ENCODE measurements at places on chromosomes 16 and 17.

DNA sequence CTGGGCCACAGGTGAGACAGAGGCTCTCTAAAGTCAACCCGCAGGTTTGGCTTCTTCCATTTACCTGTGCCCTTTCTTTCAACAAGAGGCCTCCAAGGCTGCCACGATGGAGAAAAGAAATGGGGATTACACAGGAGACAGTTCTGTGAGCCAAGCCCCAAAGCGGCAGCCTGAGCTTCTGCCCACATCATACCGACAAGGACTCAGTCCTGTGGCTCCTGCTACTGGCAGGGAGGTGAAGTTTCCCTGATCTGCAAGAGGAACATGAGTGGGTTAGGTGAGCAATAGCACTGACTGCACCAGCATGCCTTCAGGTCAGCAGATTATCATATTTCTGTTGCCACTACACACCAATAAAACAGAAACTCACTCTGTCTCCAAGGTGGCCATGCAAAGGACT is 800.0 kb downstream of the KCNJ18 start:
- no peak for DNase-seq

GRCh38 chr17:51270636-51271035 is 10.3 kb downstream of the UTP18 start:
- no peak for DNase-seq

DNA sequence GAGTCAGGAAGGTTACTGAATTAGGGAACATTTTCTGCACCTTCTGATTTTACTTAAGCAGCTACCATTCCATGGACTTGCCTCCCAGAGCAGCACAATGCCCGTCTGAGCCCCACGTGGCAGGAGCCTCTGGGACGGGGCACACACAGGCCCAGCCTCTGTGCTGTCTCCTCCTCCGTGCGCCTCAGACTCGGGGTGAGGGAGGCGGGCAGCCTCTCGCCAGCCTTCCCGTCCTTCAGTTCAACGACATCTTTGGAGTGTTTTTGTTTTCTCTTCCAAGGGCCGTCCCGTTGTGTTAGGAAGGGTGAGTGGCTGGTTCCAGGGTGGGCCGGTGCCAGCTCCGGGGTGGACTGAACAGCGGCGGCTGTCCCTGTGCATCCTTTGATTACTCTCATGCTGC is 31.8 kb downstream of the NDEL1 start:
- no peak for DNase-seq

GRCh38 chr16:64615630-64616280 is 506.1 kb downstream of the CDH11 start:
- no peak for DNase-seq

DNA sequence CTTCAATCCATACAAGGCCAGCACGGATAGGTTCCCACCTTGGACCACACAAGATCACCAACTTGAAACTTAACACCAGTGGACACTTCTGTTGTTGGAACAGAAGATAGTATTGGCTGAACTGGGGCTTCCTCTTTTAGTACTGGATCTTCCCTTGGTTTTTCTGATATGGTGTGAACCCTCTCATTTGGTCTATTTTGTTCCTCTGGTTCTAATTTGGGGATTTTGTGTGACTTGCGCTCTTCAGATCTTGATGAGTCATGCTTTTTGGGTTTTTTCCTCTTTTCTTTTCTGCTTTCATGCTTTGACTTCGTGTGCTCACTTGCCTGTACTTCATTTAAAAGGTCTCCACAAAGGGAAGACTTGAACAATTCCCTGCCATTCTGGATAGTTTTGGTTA is 39.0 kb downstream of the SOST start:
- no peak for DNase-seq

- no peak for DNase-seq
Measured at GRCh38 chr16:72285728-72286127, 113.8 kb upstream of the PMFBP1 start.

DNA sequence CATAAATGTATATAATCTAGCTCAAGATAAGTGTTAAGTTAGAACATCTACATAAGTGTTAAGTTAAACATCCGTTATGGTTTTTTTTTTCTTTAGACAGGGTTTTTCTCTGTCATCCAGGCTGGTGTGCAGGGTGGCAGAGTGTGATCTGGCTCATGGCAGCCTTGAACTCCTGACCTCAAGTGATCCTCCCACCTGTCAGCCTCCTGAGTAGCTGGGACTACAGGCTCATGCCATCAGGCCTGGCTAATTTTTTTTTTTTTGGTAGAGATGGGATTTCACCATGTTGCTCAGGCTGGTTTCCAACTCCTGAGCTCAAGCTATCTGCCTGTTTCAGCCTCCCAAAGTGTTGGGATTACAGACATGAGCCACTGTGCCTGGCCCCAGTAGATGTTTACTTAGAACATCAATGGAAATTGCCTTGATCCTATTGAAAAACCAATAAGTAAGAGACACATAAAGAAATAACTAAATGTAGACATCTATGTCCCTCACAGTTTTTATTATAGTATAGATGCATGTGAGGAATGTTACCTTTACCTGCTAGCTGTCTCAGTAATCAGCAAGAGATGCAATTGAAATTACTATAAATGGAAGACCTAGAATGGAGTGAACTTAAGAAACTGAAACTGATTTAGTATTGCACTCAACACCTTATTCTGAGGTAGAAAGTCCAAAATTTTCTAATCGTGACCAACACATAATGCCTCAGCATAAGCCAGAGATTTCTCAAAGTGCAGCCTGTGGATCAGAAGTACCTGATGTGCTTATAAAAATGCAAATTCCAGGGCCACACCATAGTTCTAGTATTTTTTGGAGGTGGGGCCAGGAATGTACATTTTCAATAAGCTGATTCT is 5.5 kb upstream of the FAM20A start:
- DNase-seq, result no peak

- no peak for DNase-seq
Measured at GRCh38 chr16:18841833-18842525, 40.6 kb upstream of the ARL6IP1 start.

GRCh38 chr16:64138006-64138405 is 983.9 kb downstream of the CDH11 start:
- DNase-seq, result no peak

DNA sequence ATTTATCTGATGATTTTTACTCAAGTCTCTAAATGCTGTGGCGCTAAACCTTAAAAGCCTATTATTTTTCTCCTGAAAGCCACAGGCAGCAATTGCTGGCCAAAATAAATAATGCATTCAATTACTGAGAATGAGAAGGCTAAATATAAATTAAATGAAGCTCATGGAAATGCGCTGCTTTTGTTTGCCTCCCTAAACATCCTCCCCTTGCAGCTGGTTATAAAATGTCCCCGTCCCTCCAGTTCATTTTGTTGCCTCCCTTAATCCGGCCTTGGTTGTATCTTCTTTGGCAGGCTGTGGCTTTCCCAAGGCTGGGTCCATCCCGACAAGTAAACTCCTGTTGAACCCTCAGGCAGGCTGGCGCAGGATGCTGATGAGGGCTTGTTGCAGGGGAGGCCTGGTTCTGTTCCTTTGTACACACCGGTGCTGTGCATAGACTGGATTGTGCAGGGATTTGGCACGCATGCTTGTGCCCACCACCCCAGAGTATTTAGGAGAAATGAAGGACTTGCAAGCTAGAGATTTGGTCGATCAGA is 62.7 kb downstream of the KNOP1 start:
- DNase-seq, result no peak

- peak; percentile 55 for DNase-seq
Measured at GRCh38 chr17:76500074-76500746, 1.0 kb downstream of the RHBDF2 start.

DNA sequence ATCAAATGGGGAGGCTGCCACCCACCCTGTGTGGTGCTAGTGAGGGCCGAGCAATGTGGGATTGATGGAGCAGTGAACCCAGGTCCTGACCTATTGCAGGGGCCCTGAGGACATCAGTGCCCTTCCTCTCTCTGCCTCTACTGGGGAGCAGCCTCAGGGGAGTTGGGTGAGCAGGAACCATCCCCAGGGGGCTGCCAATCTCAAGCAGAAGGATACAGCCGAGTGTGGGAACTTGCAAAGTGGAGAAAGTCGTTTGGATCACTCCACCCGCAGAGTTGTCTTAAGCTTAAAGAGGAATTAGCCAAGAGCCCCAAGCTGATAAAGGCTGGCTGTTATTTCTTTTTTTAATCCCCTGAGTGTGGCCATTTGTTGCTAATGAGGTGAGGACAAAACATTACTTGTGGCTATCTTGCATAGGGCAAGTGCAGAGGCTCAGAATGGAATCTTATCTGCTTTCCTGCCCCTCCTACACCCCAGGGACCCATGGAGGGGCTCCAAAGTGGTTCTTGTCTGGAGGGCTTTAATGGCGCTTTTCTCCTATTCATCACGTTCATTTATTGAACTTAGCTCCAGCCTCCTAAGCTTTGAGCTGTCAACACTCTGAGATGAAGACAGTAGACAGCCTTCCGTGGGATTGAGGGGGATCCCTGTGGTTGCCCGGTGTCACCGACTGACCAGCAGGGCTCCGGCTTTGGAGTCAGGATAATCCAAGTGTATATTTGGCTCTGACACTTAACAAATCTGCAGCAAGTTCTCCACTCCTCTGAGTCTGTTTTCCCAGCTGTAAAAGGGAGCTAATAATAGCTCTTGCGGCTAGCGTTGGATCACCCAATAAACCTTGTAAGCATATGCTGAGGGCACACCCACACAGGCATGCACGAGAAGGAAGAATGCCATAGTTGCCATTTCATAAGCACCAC is 45.1 kb downstream of the MYH11 start:
- peak; percentile 82 for DNase-seq

- DNase-seq, result no peak
Measured at GRCh38 chr17:42347198-42347597, 41.0 kb downstream of the STAT3 start.

GRCh38 chr16:64397042-64397441 is 724.8 kb downstream of the CDH11 start:
- peak; percentile 57 for DNase-seq

- DNase-seq, result no peak
Measured at GRCh38 chr17:63932721-63933120, 590 bp upstream of the CD79B start.

DNA sequence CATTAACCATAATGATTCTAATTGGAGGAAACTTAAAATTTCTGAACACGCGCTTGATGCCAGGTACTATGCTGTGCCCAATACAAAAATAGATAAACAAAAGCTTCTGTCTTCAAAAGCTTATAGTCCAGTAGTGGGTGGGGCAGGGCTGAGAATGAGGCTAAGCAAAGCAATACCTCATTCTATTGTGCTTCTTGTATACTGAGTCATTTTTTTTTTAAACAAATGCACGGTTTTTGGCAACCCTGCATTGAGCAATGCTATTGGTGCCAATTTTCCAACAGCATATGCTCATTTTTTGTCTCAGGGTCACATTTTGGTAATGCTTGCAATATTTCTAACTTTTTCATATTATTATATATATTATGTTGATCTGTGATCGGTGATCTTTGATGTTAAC is 34.7 kb upstream of the HNF1B start:
- DNase-seq, result peak; percentile 30

- DNase-seq, result peak; percentile 52
Measured at GRCh38 chr16:53159781-53160436, 105.1 kb downstream of the CHD9 start.

DNA sequence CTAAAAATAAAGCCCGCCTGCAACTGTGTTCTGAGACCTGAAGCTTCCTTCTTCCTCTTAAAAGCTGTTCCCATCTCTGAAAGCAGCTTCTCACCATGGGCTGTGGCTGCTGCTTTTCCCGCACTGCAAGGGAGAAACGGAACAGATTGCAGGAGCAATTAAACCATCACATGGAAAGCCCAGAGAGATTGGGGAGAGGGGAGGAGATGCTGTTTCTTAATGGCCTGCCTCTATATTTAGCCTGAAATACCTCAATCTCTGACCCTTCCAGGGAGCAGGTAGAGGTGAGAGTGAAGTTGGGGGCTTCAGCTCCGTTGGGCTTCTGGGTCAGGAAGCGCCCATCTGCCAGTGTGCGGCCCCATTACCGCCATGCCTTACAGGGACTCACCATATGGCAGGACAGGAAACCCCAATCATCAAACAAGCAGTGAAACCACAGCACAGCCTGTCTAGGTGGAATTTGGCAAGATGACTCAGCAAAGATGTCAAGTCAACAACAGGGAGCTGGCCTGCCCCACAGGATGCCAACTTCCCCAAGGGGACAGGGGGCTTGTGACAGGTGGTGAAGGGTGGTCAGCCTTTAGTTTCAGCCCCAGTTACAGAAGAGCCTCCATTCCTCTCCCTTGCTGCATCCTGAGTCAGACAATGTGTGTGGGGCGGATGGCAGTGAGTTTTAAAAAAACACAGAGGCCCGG is 286.6 kb upstream of the CCL2 start:
- DNase-seq, result no peak

DNA sequence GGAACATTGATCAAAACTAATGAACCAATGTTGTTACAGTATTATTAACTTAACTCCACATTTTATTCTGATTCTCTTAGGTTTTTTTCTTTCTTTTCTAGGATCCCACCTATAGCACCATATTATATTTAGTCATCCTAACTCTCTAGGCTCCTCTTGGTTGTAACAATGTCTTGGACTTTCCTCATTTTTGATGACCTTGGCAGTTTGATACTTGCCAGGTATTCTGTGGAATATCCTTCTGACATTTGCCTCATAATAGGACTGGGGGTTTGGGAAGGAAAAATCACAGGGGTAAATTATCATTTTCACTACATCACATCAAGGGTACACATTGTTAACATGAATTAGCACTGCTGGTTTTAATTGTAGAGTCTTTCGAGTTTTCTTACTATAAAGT is 851.6 kb upstream of the SOX9 start:
- no peak for DNase-seq

GRCh38 chr17:73667181-73667959 is 23.1 kb upstream of the SDK2 start:
- no peak for DNase-seq

GRCh38 chr16:1182950-1183907 is 30.3 kb downstream of the CACNA1H start:
- DNase-seq, result no peak

DNA sequence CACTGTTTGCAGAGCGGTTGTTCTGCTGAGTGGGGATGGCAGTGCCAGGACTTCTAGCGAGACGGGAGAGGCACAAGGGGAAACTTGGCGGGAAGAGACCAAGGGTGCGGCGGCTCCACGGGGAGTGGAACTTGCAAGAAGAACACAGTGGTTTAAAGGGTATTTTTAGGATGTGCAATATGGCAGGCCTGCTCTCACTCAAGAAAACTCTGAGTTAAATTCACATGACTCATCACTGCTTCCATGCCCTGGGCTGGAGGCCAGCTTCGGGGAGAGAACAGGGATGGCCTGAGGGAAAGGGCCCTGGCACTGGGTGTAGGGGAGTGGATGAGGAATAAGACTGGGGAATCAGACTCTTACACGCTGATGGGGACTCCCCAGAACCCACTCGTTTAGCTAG is 13.3 kb upstream of the CD300LD start:
- peak; percentile 85 for DNase-seq

- no peak for DNase-seq
Measured at GRCh38 chr17:20938988-20939615, 103.7 kb downstream of the USP22 start.
